Caki2 (cell line): ENCODE measurements at places on chromosomes 2 and 18. TPM values are rescaled to one million over a fixed set of nuclear protein-coding genes. Genes with fewer than 3 reads are reported as not detected.

DNA sequence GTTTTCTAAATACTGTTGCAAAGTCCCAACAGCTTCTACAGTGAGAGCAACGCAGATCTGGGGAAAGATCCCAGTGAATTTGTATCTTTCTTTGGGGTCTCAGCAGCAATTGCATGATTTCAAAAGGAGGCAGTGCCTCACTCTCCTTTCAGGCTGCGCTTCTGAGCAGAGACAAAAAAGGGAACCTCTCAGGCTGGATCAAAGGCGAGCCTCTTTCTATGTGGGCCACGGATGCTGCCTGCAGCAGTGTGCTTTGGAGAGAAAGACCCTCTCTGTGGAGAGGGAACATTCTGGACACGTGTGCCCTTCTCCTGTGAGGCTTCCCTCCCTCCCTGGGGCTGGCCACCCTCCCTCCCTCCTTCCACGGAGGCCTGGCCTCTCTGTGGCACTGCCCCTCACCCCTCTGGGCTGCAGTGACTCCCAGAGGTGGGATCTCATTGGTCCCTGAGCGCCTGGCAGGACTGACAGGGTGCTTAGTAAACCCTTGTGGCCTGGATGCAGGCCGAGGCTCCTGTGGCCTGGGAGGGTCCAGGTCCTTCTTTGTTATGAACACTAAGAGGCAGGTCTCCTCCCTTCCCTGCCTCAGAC, 21.6 kb upstream of the PDIA6 start:
- DNase-seq = no peak

- DNase-seq = no peak
Observed at GRCh38 chr2:235711527-235711926, 217.7 kb downstream of the AGAP1 start.

DNA sequence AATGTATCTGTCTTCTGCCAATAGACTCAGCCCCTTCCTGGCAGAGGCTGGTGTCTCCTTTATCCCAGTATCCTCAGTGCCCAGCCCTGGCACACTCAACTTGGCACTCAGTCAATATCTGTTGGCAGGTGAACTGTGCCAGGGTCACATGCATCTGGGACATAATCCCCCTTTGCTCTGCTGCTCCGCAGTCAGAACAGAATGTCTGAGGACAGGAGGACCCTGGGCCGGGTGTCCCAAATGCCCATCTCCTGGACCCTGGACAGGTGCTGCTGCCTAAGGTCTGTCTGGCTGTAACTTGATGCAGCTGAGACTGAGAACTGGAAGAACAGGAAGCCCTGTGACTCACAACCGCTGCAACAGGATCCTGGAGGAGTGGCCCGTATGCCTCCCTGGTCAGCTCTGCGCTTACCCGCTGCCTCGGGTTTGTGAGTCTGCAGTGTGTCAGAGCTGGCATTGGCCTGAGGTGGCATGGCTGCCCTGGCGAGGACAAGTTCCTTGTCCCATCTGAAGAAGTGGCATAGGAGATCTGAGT, 11.4 kb downstream of the HK2 start:
- DNase-seq = peak; percentile 85

DNA sequence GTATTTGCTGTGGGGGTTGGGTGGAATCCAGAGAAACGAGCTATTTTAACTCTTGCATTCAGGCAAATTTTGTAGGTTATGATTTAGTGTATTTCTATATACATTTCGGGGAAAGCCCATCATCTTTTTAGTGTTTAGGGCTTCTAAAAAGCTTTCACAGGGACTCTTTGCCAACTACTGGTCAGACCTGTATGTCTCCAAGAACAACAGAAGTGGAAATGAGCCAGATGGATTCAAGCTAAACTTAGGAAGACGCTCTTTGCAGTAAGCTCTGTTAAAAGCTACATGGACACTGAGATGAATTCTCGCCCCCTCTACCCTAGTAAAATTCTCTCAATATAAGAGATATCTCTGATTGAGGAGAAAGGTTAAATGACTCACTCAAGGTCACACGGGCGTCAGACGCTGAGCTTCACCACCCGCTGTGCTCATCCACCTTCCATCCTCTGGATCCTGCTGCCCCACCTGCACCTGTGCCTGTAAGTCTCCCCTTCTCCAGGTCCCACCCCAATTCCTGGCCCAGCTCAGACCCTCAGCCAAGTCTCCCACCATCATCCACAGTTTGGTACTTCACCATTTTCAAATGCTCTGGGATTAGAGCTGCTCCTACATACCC, 85.6 kb downstream of the MARCHF4 start:
- DNase-seq = no peak

- no peak for DNase-seq
Observed at GRCh38 chr2:24011250-24012104, 1.6 kb downstream of the MFSD2B start.

- DNase-seq = no peak
Observed at GRCh38 chr2:159077869-159078268, 109.4 kb downstream of the TANC1 start.

- DNase-seq = no peak
Observed at GRCh38 chr2:49021271-49021670, 133.0 kb downstream of the FSHR start.

DNA sequence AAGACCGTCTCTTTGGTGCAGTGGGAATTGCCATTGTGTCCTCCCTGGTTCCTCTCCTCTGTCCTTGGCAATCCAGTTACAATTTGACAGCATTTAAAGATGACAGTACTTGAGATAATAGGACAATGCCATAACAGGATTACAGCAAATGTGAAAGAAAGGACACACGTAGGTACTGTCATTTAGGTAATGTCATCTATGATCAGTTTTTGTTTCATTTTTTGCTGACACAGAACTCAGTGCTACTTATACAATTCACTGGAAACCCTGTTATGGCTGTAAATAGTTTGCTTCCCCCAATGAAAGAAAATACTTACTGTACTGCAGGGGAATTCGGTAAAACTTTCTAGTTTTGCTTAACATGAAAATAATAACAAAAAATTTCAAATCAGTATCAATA, 65.2 kb downstream of the BCL11A start:
- DNase-seq = no peak

DNA sequence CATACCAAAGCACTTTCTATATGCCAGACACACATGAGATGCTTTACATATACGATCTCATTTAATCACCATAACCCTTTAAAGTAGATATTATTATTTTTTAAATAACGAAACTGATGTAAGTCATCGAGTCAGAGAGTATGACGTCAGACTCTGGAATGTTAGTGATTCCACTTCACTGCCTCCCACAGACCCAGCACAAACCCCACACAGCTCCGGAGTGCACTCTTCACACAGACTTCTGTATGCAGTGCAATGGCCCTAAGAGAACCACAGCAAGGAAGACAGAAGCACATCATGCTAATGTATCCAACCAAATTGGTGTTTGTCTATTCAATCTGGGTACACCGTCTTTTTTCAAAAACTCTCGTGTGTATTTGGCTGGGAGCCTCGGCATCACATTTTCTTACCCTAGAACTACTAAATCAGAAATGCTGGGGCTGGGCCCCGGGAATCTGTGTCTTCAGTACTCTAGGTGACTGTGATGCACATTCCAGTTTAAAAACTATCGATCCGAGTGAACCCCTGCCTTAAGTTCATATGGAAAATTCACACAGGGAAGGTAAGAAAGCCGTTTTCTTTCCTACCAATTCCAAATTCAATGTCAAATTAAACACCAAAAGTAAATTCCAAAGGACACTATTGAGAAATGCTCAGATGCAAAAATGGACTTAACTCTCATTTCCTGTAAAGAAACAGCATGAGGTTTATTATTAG, 117.7 kb upstream of the ACVR1C start:
- no peak for DNase-seq

GRCh38 chr2:120241684-120242083, 11.0 kb upstream of the RALB start:
- DNase-seq = no peak

GRCh38 chr2:28750316-28751251, 1.0 kb upstream of the PPP1CB start:
- peak; percentile 68 for DNase-seq

DNA sequence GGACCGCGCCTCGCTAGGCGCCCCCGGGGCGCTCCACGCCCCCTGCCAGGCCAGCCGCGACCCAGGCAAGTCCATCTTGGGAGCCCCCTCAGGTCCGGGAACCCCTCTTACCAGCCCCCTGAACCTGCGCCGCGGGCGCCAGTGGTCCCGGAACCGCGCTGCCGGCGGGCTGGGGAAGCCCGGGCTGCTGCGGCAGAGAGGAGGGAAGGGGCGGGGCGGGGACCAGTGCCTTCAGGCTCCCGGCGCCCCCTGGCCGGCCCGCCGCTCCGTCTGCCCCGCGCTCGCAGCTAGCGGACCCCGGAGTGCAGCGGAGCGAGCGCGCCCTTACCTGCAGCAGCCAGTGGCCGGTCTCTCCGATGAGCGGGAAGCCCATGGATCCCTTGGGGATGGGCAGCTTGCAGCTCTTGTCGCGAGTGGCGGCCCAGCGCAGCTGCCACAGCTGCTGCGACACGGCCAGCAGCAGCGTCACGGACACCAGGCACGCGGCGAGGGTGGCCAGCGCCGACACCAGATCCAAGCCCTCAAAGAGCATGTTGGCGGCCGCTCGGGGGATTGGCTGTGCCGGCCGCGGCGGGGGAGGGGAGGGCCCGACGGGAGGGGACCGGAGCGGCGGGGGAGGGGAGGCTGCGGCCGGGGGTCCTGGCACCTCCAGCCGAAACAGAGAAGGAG, at the start of gene CYP26B1:
TSS of gene CYP26B1 (minus strand) at position 560 of the 669 bp plus-strand sequence. CDS start at position 532, 28 bp downstream.
- DNase-seq = no peak

DNA sequence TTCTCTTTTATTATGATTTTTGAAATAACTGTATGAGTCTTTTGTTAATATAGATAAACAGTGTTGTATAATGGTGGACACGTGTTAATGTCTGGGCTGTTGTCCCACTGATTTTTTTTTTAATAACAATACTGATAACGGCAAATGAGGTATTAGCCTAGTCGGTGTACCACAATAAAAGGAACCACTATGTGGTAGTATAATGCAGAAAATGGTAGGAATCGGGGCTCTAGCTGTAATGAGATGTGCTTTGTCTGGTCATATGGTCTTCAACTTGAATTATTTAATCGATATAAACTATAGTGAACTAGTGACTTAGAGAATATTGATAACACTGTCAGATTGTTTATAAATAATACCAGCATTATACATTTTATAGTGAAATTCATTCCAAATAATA, 517.9 kb upstream of the SPHKAP start:
- no peak for DNase-seq

DNA sequence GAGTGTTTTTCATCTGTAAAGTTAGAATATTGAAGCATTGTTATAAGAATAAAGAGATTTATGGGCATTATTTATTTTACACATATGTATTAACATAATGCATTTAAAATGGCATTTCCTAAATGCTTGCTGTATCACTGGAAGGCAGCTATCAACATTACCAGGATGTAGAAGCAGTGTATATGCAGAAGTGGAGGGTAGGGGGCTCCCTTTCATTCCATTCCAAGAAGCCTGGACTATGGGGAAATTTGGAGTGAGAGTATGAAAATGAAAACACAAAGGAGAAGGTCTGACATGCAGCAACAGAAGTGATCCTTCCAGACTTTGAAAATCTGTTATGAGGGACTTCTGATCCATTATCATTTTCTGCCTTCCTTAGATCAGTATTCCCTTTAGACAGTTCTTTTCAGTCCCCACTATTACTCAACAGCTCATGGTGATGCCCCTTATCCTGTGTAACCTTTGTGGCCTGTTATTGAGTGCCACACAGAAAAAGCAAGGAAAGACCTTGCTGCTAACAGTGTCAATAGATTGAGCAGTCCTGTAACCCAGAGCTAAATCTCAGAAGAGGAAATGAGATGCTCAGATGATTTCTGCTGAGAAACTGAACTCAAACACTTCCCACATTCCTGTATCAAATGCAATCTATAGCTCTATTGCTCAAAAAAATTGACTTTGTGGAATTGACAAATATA, 216.6 kb downstream of the HNMT start:
- no peak for DNase-seq

- DNase-seq = no peak
Observed at GRCh38 chr2:238868616-238869292, 20.9 kb downstream of the TWIST2 start.

DNA sequence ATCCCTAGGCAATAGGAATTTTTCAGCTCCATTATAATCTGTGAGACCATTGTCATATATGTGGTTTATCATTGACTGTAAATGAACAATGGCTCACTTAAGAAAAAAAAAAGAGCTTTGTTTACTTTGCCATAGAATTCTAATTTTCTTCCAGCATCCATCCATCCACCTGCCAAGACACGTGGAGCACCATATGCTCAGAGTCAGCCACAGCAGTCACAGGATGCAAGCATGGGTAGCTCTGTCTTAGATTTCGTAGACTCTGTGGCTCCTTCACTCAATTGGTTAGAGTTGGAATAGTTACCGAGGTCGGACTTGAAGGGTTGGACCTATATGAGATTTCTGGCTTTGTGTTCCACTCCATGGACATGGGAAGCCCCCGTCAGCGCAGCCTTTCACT, 75.6 kb downstream of the COA5 start:
- no peak for DNase-seq

GRCh38 chr2:14418115-14418514, 214.4 kb upstream of the LRATD1 start:
- no peak for DNase-seq

The LAMA3 gene
- 19.2 and 26.7 TPM in 2 replicates for total RNA-seq

The HES6 gene
- total RNA-seq = 17.9 and 23.9 TPM in 2 replicates

The PAIP2B gene
- total RNA-seq = 0.54 TPM in 1 of 2 replicates, not detected in the other

- DNase-seq = no peak
Observed at GRCh38 chr2:74374509-74375205, 5.5 kb downstream of the DCTN1 start.

The KYNU gene
- 132 and 187 TPM in 2 replicates for total RNA-seq

DNA sequence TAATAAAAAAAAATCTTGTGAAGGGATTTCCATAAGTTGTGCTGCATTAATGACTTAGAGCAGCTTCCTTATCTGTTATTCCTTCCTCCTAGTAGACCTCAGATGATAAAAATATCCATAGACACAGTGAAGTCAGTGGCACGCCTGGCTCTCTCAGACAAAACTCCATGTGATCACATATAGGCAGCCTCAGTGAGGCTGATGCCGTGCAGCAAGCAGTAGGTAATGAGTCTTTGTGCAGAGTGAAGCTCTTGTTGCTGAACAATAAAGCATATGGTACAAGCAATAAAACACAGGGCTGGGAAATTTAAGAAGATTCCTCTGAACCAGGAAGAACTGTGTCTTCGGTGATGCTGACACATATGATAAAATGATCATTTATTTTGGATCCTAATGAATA, 102.7 kb downstream of the CSRNP3 start:
- DNase-seq = peak; percentile 5

DNA sequence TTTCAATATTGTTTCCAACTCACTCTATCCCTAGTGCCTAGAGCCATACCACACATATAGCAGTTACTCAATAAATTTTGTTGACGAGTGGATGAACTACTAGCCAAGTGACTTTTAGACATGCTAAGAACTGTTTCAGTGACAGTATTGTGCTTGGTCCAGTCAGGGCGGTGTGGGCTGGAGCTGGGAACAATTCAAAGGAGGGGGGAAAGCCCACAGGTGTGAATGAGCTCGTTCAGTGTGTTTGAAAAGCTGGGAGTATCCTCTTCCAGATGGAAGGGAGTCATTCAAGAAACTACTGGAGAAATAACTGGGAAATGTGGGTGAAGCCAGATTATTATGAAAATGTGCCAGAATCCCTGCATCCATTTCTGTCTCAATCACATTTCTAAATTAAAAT, 1.7 kb upstream of the SERPINE2 start:
- DNase-seq = no peak
